CD4-positive, alpha-beta T cell treated with Interleukin-17A for 1 hour (primary cell): ENCODE measurements at places on chromosomes 7 and 10.

- no peak for DNase-seq
Measured at GRCh38 chr7:116689790-116690259, 17.8 kb downstream of the MET start.

DNA sequence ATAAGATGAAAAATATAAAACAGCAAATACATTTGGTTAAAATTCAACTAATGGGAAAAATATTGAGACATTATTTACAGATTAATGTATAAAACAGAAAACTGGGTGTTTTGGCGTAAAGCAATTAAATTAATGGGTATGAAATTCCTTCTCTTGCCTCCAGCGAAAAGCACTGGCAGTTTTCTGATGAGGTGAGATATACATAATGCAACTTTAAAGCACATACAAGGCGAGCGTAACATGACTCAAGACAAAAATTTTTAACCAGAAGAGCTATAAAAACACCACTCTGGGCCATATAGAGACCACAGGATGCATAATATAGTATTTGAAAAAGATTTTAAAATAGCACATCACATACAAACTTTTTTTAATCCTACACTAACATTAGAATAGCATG lies 120.6 kb downstream of the ODAD2 start:
- no peak for DNase-seq

GRCh38 chr7:27587429-27587828 lies 75.3 kb downstream of the HIBADH start:
- no peak for DNase-seq

GRCh38 chr7:20510573-20510900 lies 104.9 kb upstream of the ABCB5 start:
- DNase-seq: no peak

DNA sequence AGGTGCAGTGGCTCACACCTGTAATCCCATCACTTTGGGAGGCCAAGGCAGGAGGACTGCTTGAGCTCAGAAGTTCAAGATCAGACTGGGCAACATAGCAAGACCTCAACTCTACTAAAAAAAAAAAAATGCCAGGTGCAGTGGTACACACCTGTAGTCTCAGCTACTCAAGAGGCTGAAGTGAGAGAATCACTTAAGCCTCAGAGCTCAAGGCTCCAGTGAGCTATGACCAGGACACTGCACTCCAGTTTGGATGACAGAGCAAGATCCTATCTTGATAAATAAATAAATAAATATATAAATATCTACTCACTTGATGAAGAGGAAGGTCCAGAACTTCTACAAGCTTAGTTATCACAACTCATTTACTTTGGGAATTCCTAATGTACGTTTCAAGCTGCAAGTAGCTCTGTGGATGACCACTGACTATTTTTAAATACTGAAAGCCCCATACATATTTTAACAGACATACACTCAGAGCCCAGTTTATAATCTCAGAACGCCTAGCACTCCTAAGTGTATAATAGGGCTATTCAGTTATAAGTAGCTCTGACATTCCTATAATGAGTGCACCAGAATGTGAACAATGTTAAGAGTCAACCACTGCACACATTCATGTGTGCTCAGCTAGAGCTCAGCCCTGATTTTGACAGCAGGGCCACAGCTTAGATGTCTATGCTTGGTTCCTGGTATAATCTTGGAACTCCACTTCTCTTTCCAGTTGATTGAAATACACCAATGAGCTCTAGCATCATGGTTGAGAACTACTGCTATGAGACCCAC lies 119.1 kb downstream of the CUBN start:
- DNase-seq: no peak

DNA sequence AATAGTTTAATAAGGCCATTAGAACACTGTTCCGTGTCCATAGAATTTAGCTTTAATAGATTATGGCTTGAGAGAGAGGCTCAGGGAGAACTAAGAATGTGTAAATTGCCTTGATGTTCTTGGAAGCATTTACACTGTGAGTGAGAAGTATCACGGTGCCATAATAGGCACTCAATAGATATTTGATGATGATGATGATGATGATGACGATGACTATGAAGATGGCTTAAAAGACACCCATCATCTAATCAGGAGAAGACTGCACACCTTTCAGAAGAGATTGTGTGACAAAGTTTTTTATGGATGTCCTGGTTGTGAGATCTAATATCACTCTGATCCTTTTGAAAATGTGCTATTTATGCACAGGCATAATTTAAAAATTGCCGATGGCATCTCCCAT lies 264.2 kb downstream of the GLI3 start:
- DNase-seq: no peak

DNA sequence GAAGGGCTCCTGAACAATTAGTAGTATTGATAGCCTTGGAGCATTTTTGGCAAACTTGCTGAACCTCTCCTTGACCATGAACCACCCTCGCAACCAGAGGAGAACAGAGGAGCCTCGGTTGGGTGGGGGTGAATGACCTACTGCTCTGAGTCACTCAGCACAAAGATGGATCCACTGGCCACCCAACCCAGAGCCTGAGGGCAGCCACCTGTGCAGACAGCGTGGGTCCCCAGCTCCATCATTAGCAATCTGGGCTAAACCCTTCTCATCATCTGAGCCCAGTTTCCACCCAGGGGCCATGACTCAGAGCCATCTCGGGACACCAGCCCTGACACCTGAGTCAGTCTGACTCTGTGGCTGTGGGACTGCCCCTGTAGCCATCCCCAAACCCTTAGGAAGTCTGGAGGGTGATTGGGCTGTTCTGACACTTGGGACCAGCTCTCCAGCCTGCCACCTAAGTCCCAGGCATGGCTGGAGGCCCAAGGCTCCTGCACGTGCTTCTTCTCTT lies 171.8 kb upstream of the GPR26 start:
- DNase-seq: no peak

- DNase-seq: no peak
Measured at GRCh38 chr10:47253651-47254375, 46.2 kb upstream of the GDF10 start.

DNA sequence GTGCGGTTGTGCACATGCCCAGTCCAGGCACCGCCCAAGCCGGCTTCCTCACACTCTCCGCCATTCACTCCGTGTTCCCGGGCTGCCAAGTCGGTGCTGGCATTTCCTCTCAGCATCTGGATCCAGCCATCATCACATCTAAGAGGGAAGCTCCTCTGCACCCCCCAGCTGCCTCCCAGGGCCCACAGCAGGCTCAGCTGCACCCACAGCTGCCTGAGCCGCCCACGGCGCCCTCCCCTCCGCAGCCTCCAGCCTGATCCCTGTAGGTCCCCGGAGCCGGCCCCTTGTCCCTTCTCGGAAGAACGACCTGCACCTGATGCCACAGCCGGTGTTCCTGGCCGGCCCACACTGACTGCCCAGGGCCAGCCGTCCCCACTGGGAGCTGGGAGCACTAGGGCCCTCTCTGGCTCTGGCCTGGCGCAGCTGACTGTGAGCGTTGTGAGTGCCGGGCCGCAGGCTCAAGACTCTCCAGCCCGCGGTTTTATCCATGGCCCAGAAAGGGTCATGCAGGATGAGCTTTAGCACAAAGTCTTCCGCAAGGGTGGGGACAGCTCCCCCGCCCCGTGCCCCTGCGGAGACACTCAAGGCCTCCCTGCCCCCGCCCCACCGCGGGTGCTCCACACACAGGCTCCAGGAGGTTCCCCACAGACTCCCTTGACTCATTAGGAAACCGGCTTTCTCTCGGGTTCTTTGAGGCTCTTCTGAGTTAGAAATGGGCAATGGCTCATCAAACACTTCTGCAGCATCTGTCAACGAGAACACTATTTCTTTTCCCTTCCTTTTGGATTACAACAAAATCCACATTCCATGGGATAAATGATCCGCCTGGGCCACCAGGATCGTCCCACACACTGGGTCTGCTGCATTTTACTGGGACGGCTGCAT lies 31.2 kb downstream of the CFAP46 start:
- no peak for DNase-seq

DNA sequence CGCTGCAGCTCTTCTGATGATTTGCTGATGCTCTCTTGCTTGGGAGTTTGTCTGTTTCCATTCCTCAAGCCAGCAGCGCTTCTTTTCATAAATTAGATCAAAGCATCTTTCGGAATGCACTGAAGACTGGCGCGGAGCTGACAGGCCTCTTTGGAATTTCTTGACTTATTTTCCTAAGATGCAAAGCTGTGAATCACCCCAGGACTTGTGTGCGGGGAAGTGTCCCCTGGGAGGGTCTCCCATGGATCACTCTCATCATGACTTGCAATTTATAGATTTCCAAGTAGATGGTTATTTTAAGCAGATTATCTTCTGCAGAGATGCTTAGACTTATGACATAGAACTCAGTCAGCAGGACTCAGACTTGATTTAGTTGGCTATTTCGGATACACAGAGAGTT lies 467.2 kb downstream of the TCERG1L start:
- DNase-seq: no peak

DNA sequence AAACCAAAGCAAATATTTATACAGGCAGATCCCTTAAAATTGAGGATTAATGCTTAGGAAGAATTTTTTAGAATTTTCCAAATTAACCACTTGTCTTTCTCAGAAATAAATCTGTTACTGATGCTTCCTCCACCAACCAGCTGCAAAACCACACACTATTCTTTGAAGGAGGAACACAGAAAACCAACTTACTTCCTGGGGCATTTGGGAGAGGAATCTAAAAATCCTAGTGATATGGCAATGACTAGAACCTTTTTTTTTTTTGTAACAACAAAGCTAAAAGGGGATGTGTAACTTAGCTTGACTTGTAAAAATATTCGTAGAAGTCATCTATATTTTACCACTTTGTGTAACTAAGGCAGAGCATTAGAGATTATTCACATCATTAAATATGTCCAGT lies 5.1 kb upstream of the TM9SF3 start:
- DNase-seq: no peak

DNA sequence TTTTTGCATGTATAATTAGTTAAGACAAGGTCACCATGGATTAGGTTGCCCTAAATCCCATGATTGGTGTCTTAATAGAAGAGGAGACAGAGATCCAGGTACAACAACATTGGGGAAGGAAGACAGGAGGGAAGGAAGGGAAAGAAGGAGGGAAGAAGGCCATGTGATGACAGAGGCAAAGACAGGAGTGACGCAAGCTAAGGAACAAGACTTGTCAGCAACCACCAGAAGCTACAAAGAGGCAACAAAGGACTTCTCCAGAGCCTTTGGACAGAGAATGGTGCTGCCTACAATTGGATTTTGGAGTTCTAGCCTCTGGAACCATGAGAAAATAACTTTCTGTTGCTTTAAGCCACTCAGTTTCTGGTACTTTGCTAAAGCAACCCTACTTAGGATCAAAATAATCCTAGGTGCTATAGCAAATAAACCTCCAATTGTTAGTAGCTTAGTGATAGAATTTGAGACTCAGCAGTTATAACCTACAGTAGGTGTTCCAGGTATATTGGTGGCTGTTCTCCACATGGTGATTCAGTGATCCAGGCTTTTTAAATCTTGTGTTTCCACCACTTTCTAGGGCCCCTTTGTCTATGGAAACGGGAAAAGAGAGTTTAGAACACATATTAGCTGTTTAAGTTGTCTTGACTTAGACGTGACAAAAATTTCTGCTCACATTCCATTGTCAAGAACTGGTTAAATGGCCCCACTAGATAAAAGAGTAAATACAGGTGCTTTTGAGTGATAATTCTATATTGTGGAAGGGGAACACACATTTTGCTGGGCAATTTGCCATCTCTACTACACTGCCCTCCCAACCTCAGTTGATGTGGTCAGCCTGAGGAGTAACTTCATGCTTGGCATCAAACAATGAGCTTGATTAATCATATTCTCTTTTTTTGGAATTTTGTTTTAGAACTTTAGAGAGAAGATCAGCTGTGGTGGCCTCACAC lies 70.5 kb upstream of the SP4 start:
- DNase-seq: no peak

DNA sequence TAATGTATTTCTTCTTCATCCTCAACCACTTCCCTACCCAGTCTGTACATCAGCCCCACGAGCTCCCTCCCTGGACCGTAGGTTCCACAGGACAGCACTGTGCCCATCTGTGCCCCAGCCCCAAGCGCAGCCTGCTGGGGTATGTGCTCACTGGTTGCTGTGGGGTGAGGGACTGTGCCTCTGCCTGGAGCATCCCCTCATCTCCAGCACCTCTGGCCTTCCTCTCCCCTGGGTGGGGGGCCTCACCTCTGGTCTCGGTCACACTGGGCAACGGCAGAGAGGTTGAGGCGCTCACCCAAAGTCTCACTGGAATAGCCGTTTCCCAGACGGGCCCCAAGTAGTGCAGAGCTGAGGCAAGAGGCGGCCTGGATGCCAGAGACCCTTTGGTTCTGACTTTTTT lies 1.5 kb upstream of the PRKAR1B start:
- DNase-seq: no peak

DNA sequence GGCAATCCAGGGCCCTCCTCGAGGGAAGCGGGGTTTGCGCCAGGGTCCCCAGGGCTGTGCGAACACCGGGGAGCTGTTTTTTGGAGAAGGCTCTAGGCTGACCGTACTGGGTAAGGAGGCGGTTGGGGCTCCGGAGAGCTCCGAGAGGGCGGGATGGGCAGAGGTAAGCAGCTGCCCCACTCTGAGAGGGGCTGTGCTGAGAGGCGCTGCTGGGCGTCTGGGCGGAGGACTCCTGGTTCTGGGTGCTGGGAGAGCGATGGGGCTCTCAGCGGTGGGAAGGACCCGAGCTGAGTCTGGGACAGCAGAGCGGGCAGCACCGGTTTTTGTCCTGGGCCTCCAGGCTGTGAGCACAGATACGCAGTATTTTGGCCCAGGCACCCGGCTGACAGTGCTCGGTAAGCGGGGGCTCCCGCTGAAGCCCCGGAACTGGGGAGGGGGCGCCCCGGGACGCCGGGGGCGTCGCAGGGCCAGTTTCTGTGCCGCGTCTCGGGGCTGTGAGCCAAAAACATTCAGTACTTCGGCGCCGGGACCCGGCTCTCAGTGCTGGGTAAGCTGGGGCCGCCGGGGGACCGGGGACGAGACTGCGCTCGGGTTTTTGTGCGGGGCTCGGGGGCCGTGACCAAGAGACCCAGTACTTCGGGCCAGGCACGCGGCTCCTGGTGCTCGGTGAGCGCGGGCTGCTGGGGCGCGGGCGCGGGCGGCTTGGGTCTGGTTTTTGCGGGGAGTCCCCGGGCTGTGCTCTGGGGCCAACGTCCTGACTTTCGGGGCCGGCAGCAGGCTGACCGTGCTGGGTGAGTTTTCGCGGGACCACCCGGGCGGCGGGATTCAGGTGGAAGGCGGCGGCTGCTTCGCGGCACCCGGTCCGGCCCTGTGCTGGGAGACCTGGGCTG lies 26.0 kb downstream of the PRSS2 start:
- peak; percentile 45 for DNase-seq

DNA sequence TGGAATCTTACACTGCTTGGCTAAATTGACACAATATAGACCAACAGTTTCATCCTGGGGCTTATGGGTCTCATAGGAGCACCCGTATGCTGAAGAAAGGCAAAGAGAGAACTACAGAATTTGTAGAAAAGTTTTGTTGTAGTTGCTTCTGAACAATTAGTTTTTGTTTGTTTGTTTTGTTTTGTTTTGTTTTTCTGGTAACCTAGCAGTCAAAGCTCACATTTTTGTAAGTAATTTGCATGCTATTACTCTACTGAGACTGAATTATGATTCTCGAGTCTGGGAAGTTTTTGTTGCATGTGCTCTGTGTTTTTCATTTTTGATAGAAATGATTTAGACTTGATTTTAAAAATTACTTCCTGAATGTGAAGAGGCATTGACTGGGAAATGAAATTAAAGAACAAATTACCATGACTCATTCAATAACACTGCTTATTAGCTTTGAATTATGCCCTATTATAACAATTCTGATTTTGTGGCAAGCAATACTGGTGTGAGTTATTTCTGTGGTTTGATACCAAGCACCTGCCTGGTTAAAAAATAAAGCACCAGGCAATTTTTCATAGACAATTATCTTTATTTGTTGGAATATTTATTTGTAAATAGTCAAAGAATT lies 438 bp downstream of the LSMEM1 start:
- no peak for DNase-seq
